ENCODE measurements at places on chromosomes 2 and 18. TPM values are rescaled to one million over a fixed set of nuclear protein-coding genes. Genes with fewer than 3 reads are reported as not detected.

Gene PXDN
- 0.12 TPM for total RNA-seq

Gene CKAP2L
- 23.6 TPM for total RNA-seq

Gene FAM237A
- total RNA-seq = not detected

Gene FAHD2B
- 15.1 TPM for total RNA-seq

Gene C2orf81
- 1.7 TPM for total RNA-seq

Gene SPHKAP
- total RNA-seq = not detected

Gene GULP1
- total RNA-seq = 32.4 TPM

DNA sequence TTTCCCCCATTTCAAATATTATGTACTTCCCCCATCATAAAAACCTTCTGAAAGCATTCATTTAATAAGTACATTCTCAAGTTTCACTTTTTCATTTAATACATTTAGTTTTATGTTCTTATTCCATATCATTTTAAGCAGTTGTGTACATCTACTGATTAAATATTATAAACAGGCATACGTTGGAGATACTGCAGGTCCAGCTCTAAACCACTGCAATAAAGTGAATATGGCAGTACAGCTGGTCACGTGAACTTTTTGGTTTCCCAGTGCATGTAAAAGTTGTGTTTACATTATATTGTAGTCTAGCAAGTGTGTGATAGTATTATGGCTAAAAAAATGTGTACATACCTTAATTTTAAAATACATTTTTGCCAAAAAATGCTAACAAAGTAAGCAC lies 48.7 kb downstream of the TET3 start:
- DNase-seq = no peak

DNA sequence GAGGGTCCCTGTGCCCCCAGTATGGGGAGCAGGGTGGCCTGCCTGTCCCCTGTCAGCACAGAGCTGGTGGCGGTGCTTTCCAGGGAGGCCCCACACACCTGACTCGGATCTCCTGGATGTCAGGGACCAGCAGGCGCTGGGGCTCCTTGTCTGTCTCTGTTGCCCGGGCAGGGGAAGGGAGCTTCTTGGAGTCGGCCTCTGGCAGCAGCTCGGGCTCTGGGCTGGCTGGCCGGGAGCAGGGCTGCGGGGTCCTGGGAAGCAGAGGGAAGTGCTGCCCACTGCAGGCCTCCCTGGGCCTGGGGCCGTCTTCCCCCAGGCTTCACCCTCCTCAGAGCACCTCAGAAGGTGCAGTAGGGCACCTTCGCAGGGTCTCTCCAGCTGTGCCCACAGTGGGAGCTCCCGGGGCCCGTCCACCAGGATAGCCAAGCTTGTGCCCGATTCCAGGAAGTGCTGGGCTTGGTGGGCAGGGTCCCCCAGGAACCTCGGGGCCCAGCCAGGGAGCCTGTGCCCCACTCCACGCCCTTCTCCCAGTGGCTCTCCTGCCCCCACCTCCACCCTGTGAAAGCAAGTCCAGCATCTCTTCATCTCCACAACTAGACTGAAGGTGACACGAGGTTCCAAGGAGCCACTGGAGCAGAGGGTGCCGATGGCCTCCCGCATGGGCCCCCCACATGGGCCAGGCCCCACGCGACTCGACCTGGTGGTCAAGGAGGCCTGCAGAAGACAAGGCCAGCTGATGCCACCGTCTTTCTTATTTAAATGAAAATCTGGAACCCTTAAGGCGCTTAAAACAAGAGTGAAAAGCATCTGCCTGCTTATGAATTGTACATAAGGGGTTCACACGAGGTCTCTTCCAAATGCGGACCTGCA lies 28.2 kb downstream of the AQP12A start:
- DNase-seq = no peak

GRCh38 chr2:67399144-67399543 lies 2.0 kb downstream of the ETAA1 start:
- DNase-seq = no peak

DNA sequence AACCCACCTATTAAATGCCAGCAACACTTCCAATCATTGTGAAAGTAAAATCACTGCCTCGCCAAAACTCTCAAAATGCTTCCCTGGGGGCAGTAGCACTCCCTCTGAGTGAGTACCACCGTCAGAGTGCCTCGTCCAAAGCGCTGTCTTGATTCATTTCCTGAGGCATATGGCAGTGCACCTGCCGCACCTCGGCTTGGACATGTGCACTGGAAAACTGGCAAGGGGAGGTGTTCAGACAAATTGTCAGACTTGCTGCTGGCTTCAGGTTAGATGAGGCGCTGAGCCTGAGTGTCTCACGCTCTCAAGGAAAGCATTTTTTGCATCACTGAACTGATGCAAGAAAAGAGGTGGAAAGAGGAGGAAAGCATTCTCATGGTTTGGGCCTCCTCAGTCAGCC lies 132.8 kb downstream of the ATL2 start:
- no peak for DNase-seq

GRCh38 chr2:66186537-66186936 lies 248.4 kb upstream of the MEIS1 start:
- no peak for DNase-seq

GRCh38 chr2:191836471-191836852 lies 10.4 kb downstream of the CAVIN2 start:
- no peak for DNase-seq

- DNase-seq = no peak
These were observed 250.9 kb downstream of the IRS1 start for GRCh38 chr2:226548732-226549131.

- DNase-seq = no peak
These were observed 330.0 kb upstream of the DCC start for GRCh38 chr18:52009958-52010357.

DNA sequence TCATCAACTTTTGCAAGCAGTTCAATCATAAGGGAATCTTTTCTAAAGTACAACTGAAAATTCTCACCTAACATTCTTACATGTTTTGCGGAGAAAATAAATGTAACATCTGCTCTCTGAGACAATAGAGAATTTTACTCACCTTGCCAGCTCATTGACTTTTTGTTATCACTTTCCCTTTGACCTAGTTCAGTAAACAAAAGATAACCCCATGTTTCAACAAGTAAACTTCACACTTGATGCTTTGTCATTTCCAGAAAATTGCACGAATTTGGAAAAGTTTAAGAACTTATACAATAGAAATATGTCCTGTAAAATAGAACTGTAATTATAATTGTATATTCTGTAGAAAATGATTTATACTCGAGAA lies 1110.0 kb upstream of the ACVR2A start:
- DNase-seq = no peak

DNA sequence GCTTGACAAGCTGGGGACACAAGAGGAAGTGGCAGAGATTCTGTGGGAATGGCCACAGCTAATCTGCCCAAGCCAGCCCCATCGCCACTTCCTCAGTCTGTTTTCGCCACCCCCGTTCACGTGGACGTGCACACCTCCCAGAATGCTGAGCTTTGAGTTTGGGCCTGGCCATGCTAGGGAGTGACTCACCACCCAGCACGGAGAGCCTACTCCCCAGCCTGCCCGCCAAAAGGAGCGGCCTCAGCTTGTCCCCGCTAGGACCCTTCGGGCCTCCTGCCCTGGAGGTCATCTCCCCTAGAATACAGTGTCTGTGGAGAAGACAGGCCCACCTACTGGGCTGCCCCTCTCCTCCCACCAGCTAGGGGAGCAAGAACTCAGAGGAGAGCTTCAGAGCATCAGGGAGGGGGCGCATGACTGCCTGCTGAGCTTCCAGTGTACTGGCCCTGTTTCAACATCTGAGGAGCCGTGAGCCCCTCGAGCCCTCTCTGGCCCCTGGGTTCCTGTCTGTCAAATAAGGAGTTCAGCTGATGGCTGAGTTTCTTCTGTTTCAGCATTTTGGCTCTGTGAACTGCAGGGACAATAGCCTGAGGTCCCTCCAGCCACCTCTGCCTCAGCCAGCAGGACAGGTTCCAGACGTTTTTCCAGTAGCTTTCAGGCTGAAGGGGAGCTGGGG lies 5.1 kb downstream of the SLC35F6 start:
- DNase-seq = no peak

DNA sequence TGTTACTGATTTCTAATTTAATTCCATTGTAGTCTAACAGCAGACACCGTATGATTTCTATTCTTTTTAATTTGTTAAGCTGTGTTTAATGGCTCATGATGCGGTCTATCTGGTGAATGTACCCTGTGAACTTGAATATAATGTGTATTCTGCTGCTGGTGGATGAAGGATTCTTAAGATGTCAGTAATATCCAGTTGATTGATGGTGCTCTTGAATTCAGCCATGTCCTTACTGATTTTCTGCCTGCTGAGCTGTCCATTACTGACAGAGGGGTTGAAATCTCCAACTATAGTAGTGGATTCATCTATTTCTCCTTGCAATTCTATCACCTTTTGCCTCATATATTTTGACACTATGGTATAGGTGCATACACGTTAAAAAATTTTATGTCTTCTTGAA lies 373.3 kb upstream of the RAB12 start:
- no peak for DNase-seq

GRCh38 chr2:191703079-191703725 lies 25.3 kb downstream of the NABP1 start:
- DNase-seq = no peak

- DNase-seq = no peak
These were observed 90.6 kb downstream of the APOB start for GRCh38 chr2:20953146-20953824.

- no peak for DNase-seq
These were observed 171.8 kb downstream of the UBE2E3 start for GRCh38 chr2:181152226-181152625.

- no peak for DNase-seq
These were observed 107.2 kb upstream of the SMAD2 start for GRCh38 chr18:48037481-48038271.

Measured in Caco-2 (cell line).